ENCODE measurements at places on chromosomes 6 and 20. TPM values are rescaled to one million over a fixed set of nuclear protein-coding genes. Genes with fewer than 3 reads are reported as not detected.

DNA sequence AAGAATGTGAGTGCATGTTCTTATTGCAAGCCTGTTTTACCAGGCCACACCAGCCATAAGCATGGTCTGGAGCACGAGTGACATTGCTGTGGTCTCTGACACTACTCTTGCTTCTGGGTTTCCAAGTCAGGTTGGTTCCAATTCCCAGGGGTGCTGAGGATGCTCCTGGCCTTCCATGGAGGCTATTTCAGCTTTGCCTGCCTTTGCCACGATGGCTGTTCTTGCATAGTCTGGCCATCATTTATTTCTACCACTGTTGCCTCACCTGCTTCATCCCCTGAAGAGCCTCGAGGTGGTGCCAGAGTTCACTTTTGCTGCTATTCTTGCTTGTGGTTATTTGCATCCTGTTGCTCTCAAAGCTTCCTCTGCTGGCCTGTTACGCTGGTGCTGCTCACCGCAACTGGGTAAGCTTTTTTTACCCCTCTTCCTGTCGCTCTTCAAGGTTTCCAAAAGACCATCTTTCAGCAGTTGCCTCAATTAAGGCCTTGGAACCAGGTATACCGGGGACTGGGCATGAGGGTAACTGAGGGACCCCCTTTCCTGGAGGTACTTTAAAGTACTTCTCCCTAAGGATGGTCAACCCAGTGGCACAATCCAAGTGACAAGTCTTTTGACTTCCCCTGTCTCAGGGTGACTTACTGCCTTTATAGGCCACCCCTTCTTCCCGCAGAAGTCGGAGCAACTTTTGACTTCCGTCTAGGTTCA is 64.5 kb downstream of the AKAP7 start:
- DNase-seq = no peak

DNA sequence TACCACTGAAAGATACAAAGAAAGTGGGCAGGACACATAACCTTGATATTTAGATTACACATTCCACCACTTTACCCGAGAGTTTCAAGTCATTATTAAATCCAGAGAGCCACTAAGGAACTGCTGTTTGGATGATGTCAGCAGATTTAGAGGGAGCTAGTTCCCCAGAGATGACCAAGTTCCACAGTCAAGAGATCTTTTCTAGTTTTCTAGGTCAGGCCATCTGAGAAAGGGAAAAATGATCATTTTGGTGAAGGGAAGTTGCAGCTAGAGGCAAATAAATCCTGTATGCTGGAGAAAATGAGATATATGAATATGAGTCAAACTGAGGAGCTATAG is 147.8 kb downstream of the HS3ST5 start:
- DNase-seq = no peak

GRCh38 chr20:6074145-6074561 is 20.3 kb upstream of the LRRN4 start:
- no peak for DNase-seq

GRCh38 chr6:136950436-136951126 is 28.5 kb downstream of the SLC35D3 start:
- DNase-seq = no peak

Gene SUMO4
- total RNA-seq = 2.4 TPM

Gene CST2
- total RNA-seq = not detected

Gene SEMG1
- not detected for total RNA-seq

Gene VTA1
- 73.0 TPM for total RNA-seq

Gene TRIM31
- total RNA-seq = not detected

Gene KCNB1
- total RNA-seq = 5.7 TPM
